Immature natural killer cell (primary cell): ENCODE measurements at places on chromosomes 7 and 10.

DNA sequence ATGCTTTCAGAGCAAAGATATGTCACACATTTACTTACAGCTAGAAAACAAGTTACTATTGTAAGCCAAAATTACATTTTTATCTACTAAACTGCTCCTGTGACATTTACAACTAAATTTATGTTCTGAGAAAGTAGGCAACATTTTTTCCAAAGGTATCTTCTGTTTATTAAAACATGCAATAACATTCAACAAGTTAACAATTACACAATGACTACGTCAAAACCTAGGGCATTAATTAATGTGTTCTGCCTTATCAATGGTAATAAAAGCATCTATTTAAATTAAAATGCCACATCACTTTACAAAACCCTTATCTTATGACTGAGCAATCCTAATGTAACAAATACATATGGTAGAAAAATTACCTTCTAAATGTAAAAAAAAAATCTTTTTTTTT is 14.9 kb downstream of the ASZ1 start:
- DNase-seq, result no peak

DNA sequence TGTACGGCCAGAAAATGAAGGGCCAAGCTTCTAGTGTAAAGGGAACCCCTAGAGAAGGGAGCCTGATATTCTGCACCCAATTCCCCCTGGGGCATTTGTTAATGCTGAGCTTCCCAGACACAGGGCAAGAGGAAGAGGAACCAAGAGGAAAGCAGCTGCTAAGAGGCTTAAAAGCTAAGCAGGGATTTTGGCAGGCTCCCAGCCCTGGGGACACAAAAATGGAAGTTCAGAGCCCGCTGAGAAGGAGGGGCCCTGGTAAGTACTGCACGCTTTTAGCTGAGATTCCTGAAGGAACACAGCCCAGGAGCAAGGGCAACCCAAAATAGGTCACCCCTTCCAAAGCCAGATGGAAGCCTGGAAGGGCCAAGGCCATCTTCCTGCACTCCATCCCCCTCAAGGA is 387.3 kb upstream of the MGMT start:
- no peak for DNase-seq

DNA sequence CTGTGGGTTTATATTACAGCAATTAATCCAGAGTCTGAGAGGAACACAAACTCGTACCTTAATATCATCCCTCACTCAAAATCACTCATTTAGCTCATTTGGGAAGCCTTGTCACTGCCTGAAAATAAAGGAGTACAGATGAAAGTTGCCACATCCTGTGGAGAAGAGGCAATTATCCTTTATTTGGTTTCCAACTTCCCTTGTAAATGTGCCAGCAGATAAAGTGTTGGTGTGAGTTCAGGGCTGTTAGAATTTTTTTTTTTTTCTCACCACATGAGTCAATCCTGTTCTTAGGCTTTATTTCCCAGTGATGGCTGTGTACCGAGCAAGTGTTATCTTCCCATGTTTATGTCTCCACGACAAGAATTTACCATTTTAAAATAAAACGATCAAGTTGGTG is 99.0 kb upstream of the SMIM30 start:
- no peak for DNase-seq

DNA sequence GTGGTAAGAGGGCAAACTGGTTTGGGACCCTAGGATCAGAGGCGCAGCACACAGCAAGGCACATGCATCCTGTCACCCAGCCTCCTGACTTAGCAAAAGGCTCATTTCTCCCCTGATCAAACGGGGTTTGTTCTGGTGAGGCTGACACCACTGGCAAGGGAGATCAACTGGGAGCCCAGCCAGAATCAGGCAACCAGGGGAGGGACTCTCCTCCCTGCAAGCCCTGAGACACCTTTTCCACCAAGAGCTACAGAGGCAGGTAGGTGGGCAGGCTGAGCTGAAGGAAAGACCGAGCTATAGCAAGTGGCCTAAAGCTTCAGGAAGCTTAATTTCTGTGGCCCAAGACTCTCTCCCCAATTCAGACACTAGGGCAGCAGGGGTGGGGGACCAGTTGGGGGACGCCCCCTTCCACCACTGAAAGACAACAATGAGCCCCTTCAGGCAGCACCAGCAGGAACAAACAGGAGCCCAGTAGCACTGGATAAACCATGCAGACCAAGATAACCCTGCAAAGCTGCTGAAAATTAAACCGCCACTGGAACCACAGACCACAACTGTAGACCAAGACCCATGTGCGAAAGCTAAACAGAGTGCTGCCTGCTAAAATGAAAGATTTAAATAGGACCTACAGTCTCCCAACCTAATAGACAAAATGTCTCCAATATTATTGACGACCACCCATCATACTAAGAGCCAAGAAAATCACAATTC is 27.1 kb upstream of the SAR1A start:
- peak; percentile 48 for DNase-seq

DNA sequence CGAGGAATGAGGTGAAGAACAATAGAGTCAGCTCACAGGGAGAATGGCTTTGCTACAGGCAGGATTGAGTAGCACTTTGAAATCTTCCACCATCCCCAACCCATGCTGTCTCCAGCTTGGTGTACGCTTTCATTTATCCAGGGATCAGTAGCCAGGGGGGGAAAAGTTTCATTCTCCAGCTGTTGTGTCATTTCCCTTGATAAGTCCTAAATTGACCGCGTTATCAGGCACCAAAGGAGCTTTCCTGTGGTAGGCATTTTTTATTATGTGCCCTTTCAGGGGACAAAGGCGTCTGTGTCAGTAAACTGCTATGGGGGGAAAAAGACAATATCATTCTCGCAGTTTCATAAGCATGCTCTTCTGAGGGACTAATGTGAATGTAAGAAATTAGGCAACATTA is 106.6 kb upstream of the YAE1 start:
- DNase-seq, result no peak

- DNase-seq, result no peak
Measured at GRCh38 chr7:104929921-104930320, 84.1 kb upstream of the KMT2E start.

GRCh38 chr10:106655636-106656035 is 508.9 kb downstream of the SORCS1 start:
- no peak for DNase-seq

- DNase-seq, result peak; percentile 54
Measured at GRCh38 chr7:116236020-116236630, 25.8 kb downstream of the TES start.

DNA sequence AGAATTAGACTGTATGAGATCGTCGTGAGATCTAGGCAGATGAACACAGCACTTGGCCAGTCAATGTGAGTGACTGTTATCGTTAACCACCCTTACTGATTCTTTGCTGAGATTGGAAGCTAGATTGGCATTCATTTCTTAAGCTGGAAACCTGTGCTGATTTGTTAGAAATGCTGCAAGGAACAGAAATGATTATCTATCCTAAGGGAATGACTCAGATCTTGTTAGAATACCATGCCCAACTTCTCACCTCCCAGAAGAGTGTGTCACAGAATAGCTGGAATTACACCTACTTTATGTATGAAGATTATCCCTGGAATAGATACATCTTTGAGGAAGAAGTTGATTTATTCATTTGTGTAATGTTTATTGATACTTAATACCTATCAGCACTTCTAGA is 275.2 kb downstream of the AUTS2 start:
- no peak for DNase-seq

DNA sequence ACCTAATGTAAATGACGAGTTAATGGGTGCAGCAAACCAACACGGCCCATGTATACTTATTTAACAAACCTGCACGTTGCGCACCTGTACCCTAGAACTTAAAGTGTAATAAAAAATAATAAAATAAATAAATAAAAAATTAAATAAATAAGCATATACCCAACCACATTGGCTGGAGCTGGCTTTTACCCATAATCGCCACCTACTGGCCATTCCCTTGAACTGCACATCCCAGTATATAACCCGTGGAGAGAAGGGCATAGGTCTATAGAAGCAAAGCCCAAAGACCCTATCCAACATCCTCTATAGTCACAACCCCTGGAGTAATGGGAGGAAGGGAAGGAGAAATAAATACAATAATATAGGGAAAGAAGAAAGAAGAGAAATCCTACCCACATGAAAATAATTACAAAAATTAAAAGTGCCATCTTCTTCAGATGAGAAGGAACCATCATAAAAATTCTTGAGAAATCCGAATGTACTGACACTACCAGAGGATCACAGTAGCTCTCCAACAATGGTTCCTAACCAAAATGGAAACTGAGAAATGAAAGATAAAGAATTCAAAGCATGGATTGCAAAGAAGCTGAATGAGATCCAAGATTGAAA is 65.6 kb downstream of the TWIST1 start:
- DNase-seq, result peak; percentile 16

GRCh38 chr7:4271716-4272015 is 410.4 kb upstream of the FOXK1 start:
- no peak for DNase-seq

DNA sequence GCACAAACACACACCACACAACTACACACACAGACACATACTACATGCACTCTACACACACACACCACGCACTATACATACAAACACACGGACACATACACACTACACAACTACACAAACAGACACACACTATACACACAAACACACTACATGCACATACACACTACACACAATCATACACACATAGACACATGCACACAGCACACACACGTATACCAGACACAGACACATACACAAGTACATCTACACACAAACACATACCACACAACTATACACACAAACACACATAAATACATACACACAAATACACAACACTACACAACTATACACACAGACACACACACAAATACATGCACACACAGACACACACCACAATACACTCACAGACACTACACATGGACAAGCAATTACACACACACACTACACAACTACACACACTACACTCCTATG is 4.6 kb downstream of the GPR15LG start:
- DNase-seq, result no peak

GRCh38 chr7:152443586-152443985 is 7.8 kb upstream of the KMT2C start:
- DNase-seq, result no peak

DNA sequence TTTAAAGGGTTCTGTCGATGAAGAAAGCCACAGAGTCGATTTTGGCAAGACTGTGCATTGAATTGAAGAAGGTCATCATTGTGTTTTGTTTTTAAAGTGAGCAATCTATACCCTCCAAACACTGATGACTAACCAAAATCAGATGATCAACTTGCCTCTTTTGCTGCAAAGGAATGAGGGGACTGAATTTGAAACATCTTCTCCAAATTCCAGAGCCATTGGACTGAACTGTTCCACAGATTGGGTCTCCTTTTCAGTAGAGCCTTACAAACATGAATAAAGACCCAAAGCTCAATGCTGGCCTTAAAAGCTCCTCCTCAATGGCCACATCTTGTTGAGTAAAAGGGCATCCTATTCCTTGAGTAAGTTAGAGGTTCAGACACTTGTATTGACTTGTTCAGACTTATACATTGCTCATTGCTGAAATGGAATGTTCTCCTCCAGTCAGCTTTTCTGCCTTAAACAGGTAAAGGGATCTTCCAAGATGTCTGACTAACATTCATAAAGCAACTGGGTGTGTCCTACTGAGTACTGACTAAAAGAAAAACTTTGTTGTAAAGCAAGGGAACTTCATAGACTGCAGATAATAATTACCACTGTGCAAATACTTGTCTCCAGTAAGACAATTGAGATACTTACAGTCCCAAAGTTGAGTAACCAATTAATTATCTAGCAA is 630.6 kb downstream of the KCNMA1 start:
- DNase-seq, result no peak

- no peak for DNase-seq
Measured at GRCh38 chr10:105674448-105674847, 1033.4 kb downstream of the SORCS3 start.

- no peak for DNase-seq
Measured at GRCh38 chr7:148915211-148915610, 31.1 kb upstream of the EZH2 start.

DNA sequence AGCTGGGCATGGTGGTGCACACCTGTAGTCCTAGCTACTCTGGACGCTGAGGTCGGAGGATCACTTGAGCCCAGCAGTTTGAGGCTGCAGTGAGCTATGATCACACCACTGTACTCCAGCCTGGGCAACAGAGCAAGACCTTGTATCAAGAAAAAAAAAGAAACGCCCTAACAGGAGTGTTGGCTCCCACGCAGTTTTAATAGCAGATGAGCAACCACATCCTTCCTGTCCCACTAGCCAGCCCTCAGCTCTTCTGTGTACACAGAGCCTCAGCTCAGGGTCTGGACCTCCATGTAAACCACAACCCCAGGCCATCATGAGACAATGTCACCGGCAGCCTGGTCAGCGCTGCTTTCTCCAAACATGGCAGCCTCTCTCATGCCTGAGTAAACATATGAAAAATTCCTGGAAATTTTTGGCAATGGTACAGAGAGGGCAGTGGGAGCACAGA is 108.2 kb downstream of the PIP4K2A start:
- peak; percentile 84 for DNase-seq

DNA sequence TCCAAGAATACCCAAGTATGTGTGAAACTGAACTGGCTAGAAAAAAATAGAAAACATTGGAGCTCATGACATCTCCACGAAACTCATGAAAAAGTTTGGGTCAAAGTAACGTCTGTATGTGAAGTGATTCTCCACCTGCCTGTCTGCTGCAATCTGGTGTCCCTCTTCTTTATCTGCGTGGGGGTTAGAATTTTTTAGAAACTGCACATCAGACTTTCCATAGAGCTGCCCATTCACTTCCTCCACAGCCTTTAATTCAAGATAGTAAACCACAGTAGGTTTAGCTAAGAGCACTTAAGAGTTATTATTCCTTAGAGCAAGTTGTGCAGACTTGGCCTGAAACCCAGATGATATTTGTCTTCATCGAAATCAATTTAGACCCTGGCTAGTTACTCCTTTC is 55.3 kb downstream of the SCIN start:
- no peak for DNase-seq

DNA sequence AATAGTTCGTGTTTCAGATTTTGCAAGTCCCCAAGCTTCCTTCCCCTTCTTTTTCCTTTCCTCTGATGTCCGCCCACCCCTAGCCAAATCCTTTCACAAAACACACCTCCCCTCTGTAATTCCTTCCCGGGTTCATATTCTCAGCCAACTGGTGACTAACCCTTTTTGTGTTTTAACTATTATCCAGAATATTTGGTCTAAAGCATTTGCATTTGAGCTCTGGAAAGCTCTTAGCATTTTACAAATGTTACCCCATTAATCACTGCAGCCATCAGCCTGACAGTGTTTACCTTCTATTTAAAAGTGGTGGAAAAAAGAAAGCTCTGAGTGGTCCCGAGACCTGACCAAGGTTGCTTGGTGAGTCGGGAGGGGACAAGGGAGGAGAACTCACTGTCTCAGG is 139.0 kb downstream of the CREB5 start:
- DNase-seq, result no peak

DNA sequence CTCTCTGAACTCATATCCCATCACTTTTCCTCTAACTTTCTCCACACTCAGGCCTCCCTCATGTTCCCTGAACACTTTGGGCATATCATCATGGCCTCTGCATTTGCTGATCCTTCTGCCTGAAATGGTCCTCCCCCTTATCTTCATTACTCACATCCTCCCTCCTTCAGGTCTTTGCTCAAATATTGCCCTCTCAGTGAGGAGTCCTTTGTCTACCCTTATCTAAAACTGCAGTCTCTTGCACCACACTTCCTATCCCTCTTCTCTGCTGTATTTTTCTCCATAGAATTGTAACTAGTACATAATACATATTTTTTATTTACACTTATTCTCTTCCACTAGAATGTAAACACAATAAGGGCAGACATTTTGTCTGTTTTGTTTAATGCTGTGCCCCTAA is 41.7 kb downstream of the DNAJC1 start:
- DNase-seq, result no peak

GRCh38 chr7:1419310-1419634 is 40.0 kb downstream of the MICALL2 start:
- no peak for DNase-seq
